ENCODE measurements at places on chromosomes 11 and 22. TPM values are rescaled to one million over a fixed set of nuclear protein-coding genes. Genes with fewer than 3 reads are reported as not detected.

GRCh38 chr11:14538271-14538925 is 18.2 kb upstream of the PSMA1 start:
- peak overlapping the region; percentile 73 for H3K27ac ChIP-seq
- no peak for DNase-seq
- no peaks in the 10 kb centered on the region for H3K27me3 ChIP-seq
- H3K4me1 ChIP-seq: peaks cover 59% of the 10 kb centered on the region

Gene RGL4
- not detected for total RNA-seq

- DNase-seq: no peak
- H3K4me3 ChIP-seq: no peak overlapping the region
- H3K4me1 ChIP-seq: no peaks in the 10 kb centered on the region
- peaks cover 16% of the 10 kb centered on the region for H3K27me3 ChIP-seq
- H3K36me3 ChIP-seq: no peaks in the 10 kb centered on the region
- no peak overlapping the region for H3K27ac ChIP-seq
These were observed 2.2 kb downstream of the PLA2G3 start for GRCh38 chr22:31138126-31138525.

DNA sequence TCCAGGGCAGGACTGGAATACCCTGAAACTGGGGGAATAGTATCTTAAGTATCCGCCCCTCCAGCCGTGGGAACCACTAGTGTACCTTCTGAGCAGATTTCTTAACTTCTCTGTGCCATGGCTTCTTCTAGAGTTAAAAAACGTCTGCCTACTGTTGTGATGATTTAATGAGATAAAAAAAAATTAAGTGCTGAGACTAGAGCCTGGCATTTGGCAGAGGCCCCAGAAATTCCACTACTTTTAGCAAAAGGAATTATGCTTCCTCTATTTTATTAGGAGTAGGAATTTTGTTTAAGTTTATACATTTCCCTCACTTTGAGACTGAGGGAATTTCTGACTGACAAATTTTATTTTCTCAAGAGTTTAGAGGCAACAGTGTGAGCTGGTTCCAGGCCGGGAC is 371.2 kb upstream of the B3GAT1 start:
- H3K27ac ChIP-seq: no peak overlapping the region
- H3K36me3 ChIP-seq: no peaks in the 10 kb centered on the region
- no peak for DNase-seq
- H3K4me3 ChIP-seq: no peak overlapping the region
- peaks cover 9% of the 10 kb centered on the region for H3K4me1 ChIP-seq

Gene CDC45
- total RNA-seq: not detected

DNA sequence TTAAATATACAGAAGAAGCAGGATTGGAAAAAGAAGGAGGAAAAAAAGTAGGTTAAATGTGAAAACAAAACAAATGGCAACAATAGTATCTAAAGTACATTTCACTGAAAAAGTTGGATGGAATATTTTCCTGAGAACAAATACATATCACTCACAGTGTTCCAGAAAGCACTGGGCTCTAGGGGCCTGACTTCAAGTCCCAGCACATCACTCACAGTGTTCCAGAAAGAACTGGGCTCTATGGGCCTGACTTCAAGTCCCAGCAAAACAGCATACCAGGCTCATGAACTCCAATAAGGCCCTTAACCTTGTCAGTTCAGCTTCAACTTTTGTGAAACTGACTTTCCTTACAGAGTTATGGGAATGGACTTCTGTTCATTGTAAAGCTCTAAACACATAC is 46.0 kb upstream of the CCDC34 start:
- DNase-seq: no peak
- no peak overlapping the region for H3K27ac ChIP-seq
- H3K27me3 ChIP-seq: no peaks in the 10 kb centered on the region
- H3K4me3 ChIP-seq: no peak overlapping the region

DNA sequence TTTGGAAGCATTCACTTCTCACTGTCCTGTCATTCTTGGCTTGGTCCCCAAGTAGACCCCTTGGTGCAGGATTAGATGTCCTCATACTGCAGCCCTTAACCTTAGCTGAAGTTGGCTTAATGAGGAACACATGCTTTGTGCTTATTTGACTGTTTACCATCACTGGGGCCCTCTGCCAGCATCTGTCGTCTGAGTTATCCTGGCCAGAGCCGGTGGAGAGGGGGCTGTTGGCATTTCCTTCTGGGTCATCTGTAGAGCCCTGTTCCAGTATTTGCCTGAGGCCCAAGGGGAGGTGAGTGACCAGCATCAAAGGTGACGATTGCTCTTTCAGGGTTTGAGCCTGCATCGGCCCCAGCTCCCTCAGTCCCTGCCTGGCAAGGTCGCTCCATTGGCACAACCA is 126.4 kb upstream of the RASSF10 start:
- DNase-seq: no peak
- H3K27ac ChIP-seq: peak overlapping the region; percentile 75

Gene LYVE1
- 41.5 TPM for total RNA-seq

- H3K36me3 ChIP-seq: no peaks in the 10 kb centered on the region
- no peak overlapping the region for H3K4me3 ChIP-seq
- DNase-seq: no peak
- no peaks in the 10 kb centered on the region for H3K27me3 ChIP-seq
- no peaks in the 10 kb centered on the region for H3K4me1 ChIP-seq
- no peak overlapping the region for H3K27ac ChIP-seq
These were observed 219.1 kb upstream of the KIRREL3 start for GRCh38 chr11:127219704-127220103.
